Stimulated activated CD8-positive, alpha-beta memory T cell treated with anti-CD3 and anti-CD28 coated beads, Interleukin-4, amount 100 ng/mL, for 1 hour (primary cell): ENCODE measurements at places on chromosomes 5 and 9.
A peak's percentile ranks its signal among the peaks of the same experiment; 100 is the strongest.

- peak; percentile 54 for DNase-seq
Measured at GRCh38 chr9:38088006-38088925, 19.2 kb upstream of the SHB start.

DNA sequence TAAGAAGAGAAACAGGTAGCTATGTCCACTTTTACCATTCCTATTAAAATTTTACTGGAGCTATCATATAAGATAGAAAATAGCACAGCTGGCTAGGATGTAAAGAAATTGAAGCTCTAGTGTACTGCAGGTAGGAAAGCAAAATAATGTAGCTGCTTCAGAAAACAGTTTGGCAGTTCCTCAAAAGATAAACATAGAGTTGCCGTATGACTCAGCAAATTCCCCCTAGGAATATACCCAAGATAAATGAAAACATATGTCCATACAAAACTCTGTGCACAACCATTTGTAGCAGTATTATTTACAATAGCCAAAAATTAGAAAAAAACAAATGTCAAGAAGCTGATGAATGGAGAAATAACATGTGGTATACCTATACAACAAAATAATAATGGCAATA is 64.6 kb upstream of the SHISAL2B start:
- DNase-seq, result no peak

DNA sequence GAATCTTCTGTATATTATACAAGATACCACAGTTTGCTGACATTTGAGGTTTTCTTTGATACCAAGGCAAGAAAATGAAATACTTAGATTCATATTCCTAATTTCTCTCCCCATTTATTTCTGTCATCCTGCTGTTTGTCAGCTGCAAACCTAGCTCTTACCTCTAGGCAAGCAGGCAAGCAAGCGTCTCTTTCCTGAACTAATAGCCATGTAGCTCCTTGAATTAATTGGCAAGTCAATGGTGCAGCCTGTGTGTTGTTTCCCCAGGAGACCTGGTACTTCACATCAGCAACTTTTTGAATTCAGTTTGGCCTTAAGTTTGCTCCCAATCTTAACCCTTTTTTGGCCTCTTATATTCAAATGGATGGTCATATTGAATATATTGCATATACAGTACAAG is 573.6 kb upstream of the ARRDC3 start:
- no peak for DNase-seq

- DNase-seq, result no peak
Measured at GRCh38 chr9:13142776-13143175, 136.7 kb downstream of the MPDZ start.

- no peak for DNase-seq
Measured at GRCh38 chr9:70641631-70642030, 227.2 kb upstream of the KLF9 start.

DNA sequence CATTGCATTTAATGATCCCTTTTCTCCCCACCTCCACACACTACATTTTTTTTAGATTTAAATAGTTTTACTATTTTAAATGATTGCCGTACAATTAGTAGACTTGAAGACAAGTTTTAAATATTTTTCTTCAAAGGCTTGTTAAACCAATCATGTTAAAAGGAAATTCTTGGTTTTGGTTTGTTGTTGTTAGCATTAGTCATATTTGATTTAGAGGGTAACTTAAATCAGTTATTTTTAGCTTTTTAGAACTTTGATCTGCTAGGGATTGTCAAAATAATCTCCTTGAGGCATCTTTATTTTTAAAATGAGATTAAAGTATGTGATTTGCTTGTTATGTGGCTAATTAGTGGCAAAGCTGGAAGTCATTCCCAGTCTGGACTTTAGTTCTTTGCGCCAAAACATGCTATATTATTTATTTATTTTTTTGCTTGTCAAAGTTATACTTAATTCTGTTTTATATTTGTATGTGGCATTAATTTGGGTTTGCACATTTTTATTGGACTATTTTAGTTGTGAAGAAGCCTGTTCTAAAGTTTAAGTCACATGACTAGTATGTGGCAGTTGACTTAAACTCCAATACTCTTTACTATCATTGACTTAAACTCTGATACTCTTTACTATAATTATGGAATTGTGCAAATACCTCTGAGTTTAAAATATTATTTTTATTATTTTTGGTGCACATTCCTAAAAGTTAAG is 14.7 kb downstream of the ITGA1 start:
- no peak for DNase-seq

DNA sequence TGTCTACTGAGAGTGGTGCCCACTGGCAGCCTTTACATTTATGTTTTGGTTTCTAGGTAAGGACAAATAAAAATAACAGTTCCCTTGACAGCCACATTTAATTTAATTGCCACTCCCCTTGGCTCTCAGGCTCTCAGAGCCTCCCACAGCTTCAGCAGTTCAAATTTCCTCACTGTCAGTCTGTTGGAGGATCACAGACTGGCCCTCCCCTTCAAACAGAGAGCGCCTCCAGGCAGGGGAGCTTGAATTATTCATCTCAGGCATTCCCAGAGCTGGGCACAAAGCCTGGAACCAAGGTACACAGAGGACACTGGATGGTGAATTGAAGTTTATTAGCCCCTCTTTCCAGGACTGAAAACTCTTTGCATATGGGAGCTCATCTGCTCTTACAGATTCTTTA is 407.7 kb downstream of the SPOCK1 start:
- no peak for DNase-seq

GRCh38 chr9:136963751-136964150 is 11.7 kb downstream of the LCN12 start:
- no peak for DNase-seq

GRCh38 chr9:117076571-117077290 is 338.1 kb downstream of the ASTN2 start:
- DNase-seq, result no peak

- DNase-seq, result no peak
Measured at GRCh38 chr9:113468716-113469448, 5.4 kb downstream of the RGS3 start.

DNA sequence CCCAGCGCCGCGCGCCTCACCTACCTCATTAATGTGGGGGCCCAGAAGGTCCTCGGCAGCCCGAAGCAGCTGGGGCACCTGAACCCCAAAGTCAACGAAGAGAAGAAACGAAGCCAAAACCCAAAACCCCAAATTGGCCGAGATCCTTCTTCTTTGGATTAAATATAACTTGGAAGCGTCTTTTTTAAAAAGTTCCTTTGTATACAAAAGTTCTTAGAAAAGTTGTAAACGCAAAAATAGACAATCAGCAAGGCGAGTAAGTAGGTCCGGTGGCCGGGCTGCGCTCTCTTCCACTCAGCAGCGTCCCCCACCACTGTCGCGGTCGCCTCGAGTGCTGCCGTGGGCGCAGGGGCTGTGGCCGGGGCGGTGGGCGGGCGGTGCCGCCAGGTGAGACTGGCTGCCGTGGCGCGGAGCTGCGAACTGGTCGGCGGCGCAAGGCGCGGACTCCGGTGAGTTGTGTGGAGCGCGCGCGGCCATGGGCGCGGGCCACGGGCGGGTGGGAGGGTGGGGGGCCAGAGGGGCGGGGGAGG is 360 bp downstream of the KLF4 start:
- DNase-seq, result no peak

- DNase-seq, result no peak
Measured at GRCh38 chr9:37037503-37038301, 3.6 kb upstream of the PAX5 start.

DNA sequence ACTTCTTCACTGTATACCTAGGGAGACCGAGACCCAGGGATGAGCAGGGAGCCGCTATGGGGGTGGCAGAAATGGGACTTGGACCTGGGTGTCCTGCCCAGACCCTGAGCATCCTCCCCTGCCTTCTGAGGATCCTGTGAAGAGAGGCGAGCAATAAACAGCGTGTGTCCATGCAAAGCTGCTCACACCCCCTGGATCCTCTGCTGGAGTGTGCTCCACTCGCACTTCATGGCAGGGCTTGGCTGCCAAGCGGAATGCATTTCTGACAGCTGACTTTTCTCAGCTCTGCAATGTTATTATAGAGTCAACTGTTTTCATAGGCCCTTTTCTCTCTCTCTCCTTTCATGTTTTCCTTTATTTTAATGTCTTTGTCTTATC is 31.0 kb upstream of the ALDH1B1 start:
- DNase-seq, result no peak

- DNase-seq, result no peak
Measured at GRCh38 chr5:106205916-106206571, 1464.7 kb downstream of the EFNA5 start.

- DNase-seq, result no peak
Measured at GRCh38 chr9:13205824-13206223, 73.7 kb downstream of the MPDZ start.

DNA sequence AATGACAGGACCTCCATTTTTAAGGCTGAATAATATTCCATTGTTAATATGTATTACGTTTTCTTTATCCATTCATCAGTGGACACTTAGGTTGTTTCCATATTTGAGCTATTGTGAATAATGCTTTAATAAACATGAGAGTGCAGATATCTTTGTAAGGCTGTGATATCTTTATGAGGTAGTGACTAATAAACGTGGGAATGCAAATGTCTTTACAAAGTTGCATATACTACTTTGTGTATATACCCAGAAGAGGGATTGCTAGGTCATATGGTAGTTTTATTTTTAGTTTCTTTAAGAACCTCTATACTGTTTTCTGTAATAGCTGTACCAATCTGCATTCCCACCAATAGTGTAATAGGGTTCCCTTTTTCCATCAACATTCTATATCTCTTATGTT is 148.7 kb downstream of the FOCAD start:
- DNase-seq, result no peak
